ENCODE measurements at places on chromosomes 1 and 21.

GRCh38 chr1:229287267-229287666 lies 16.4 kb downstream of the RAB4A start:
- H3K36me3 ChIP-seq = peaks cover 59% of the 10 kb centered on the region
- peaks cover 29% of the 10 kb centered on the region for H3K4me1 ChIP-seq
- H3K27me3 ChIP-seq = no peaks in the 10 kb centered on the region
- no peak for DNase-seq

- DNase-seq = no peak
- peaks cover 16% of the 10 kb centered on the region for H3K36me3 ChIP-seq
- H3K4me3 ChIP-seq = peak overlapping the region; percentile 94
- no peaks in the 10 kb centered on the region for H3K27me3 ChIP-seq
- H3K27ac ChIP-seq = peak overlapping the region; percentile 98
Observed at GRCh38 chr1:86396498-86396890, 371 bp upstream of the ODF2L start.

DNA sequence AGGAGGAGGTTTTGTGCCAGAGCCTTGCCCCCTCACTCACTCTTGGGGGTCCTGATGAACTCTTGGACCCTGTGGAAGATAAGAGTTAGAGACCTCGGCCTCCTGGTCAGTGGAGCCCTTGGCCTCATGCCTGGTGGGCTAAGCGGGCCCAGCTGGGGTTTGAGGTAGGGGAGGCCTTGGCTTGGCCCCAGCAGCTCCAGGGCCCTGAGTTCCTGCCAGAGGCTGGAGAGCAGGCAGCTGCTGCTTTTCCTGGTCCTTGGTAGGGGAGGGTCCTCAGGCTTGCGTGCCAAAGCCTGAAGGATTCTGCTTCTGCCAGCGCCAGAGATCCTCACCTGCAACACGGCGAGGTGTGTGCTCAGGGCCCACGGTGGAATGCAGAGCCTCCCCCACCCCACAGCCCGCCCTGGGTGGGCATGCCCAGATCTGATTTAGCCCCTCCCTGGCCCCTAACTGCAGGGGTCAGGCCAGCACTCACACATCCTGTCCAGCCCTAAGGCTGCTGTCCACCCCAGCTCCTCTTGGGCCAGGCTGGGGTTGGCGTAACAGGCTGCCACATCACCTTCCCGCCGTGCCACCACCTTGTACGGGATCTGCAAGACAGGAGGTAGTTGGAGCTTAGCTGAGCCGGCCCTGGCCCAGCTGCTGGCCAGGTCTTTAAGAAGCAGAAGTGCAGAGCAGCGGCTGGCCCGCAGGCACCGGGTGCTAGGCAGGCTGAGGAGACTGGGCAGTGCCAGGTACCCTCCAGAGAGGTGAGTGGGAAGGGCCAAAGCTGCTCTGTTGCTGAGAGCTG lies 4.7 kb downstream of the GALE start:
- H3K4me3 ChIP-seq = no peak overlapping the region
- no peaks in the 10 kb centered on the region for H3K27me3 ChIP-seq
- no peak for DNase-seq
- no peak overlapping the region for H3K27ac ChIP-seq

- H3K4me1 ChIP-seq = peaks cover 12% of the 10 kb centered on the region
- DNase-seq = no peak
- H3K27me3 ChIP-seq = peaks cover 74% of the 10 kb centered on the region
- no peak overlapping the region for H3K4me3 ChIP-seq
- no peaks in the 10 kb centered on the region for H3K36me3 ChIP-seq
Observed at GRCh38 chr21:44724196-44724595, 12.8 kb upstream of the TSPEAR start.

- H3K27me3 ChIP-seq = no peaks in the 10 kb centered on the region
- peaks cover 5% of the 10 kb centered on the region for H3K36me3 ChIP-seq
- no peak overlapping the region for H3K4me3 ChIP-seq
- H3K27ac ChIP-seq = no peak overlapping the region
- H3K4me1 ChIP-seq = peaks cover 13% of the 10 kb centered on the region
Observed at GRCh38 chr21:31526040-31526439, 133.5 kb upstream of the SOD1 start.

GRCh38 chr1:213171711-213172110 lies 120.7 kb downstream of the RPS6KC1 start:
- no peak for DNase-seq
- no peak overlapping the region for H3K4me3 ChIP-seq
- H3K4me1 ChIP-seq = no peaks in the 10 kb centered on the region
- H3K36me3 ChIP-seq = peaks cover 8% of the 10 kb centered on the region

Data from activated naive CD4-positive, alpha-beta T cell treated with anti-CD3 and anti-CD28 coated beads, Interleukin-2, amount 10 ng/mL, durations not matched to agents 7 days and 5 days (primary cell).